Right forelimb (tissue), 1 donor: ENCODE measurements at places on chromosomes 7 and 10.

DNA sequence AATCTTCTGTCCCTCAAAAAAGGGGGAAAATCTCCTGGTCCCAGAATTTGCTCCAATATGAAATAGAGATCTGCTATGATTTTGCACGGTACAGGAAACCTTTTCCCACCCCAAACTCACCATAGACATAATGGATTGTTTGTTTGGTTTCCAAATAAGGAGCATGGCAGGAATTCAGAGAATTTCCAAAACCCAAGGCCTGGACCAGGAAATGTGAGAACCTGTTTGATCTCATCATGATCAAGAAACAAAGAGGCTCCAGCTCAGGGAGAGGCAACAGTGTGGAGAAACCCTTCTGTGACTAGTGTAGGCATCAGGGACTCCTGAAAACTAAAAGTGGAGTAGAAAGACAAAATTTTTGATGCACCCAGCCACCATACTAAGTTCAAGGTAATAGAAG is 1548.1 kb upstream of the LRRTM3 start:
- DNase-seq = no peak

- no peak for DNase-seq
Measured at GRCh38 chr10:27805180-27805579, 59.6 kb upstream of the MKX start.

- peak; percentile 24 for DNase-seq
Measured at GRCh38 chr10:126913316-126913715, 8.1 kb downstream of the DOCK1 start.

DNA sequence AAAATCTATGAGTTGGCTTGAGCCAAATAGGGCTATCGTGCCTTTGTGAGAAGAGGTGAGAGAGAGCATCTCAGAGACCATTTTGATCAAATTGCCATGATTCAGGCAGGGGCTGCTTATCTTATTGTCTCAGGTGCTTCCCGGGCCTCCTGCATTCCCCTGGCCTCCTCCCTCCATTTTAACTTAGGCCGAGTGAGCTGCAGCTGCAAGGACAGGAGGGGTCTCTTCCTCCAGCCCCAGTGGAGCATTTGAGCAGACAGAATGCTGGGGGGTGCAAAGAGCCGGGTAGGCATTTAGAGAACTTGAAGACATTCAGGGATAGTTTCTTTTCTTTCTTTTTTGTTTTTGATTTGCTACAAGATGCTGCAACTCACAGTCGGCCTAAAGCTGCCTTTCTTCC is 59.0 kb downstream of the BUB3 start:
- DNase-seq = no peak

- no peak for DNase-seq
Measured at GRCh38 chr7:114691605-114692004, 230.3 kb upstream of the MDFIC start.

DNA sequence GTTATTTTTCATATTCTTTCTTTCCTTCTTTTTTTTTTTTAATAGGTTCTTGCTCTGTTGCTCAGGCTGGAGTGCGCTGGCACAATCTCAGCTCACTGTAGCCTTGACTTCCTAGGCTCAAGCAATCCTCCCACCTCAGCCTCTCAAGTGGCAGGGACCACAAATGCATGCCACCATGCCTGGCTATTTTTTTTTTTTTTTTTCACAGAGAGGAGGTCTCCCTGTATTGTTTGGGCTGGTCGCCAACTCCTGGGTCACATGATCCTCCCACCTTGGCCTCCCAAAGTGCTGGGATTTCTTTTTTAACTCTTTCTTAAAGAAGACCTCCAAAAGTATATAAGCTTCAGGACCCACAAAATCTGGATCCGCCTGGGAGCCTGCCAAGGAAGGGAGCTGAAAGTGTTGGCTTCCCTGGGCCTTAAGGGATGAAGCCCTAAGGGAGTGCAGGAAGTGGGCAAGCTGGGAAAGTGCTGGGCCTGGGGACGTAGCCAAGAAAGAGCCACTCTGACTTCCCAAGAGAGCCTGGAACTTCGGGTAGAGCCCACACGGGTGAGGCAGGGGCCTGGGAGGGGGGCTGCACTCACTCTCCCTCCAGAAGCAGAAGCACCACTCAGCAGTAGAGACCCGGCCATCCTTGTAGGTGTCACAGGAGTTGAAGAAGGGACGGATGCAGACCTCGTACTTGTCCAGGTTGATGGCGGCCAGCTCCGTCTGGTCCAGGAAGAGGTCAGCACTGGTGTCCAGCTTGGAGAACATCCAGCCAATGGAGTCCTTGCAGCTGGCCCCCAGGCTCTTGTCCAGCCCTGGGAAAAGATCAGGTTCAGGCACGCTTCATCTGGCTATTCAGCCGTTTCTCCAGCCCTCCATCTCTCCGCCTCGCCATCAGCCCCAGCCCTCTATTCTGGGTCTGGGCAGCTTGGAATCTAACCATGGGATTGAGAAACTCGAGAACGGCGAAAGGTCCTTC is 21.8 kb downstream of the SPOCK2 start:
- no peak for DNase-seq

DNA sequence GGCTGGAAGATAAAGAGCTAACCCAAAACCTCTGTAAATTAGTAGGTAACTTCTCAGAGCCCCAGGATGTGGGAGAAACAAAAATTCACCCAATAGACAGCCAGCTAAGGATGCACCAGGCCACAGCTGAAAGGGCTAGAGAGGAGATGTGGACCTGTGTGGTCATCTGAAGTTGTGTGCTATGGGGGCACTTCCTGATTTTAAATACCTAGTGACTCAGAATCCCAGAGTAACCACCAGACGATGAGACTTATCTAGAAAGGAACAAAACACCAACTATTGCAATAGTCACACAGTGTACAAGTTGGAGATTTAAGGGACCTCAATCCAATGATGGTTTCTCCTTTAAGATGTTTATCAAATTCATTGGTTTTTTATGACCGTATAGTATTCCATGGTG is 408.3 kb upstream of the ANKRD30A start:
- no peak for DNase-seq

DNA sequence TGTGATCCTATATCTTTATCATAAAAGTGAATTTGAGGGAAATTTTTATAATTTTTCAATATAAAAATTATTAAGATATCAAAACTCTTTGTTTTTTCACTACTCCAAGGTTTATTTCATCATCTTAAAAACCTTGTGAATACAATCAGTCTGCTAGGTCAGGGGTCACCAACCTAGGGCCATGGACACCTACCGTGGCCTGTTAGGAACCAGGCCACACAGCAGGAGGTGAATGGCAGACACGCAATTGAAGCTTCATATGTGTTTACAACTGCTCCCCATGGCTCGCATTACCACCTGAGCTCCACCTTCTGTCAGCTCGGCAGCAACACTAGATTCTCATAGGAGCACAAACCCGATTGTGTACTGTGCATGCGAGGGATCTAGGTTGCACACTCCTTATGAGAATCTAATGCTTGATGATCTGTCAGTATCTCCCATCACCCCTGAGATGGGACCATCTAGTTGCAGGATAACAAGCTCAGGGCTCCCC is 271.2 kb upstream of the C7orf33 start:
- no peak for DNase-seq
